ENCODE measurements at places on chromosomes 4 and X. TPM values are rescaled to one million over a fixed set of nuclear protein-coding genes. Genes with fewer than 3 reads are reported as not detected.

GABRB1 gene
- 0.18 TPM for total RNA-seq

EGFL6 gene
- total RNA-seq = 1.00 TPM

FAM156A gene
- total RNA-seq = 8.8 TPM

PRRG1 gene
- 11.1 TPM for total RNA-seq

SPIN2B gene
- total RNA-seq = 8.1 TPM

PGRMC2 gene
- 23.0 TPM for total RNA-seq

YY2 gene
- total RNA-seq = 1.00 TPM

PJA1 gene
- 30.5 TPM for total RNA-seq

GAB3 gene
- 5.0 TPM for total RNA-seq

ITM2A gene
- 0.14 TPM for total RNA-seq

DCAF8L2 gene
- under 0.01 TPM for total RNA-seq

MAGEC1 gene
- total RNA-seq = under 0.01 TPM

XK gene
- total RNA-seq = under 0.01 TPM

DYNLT3 gene
- 47.8 TPM for total RNA-seq

STK32B gene
- total RNA-seq = 3.3 TPM

PRSS12 gene
- total RNA-seq = 34.1 TPM

GRID2 gene
- total RNA-seq = not detected

TBX22 gene
- total RNA-seq = not detected

ETDB gene
- not detected for total RNA-seq

NHSL2 gene
- total RNA-seq = 0.28 TPM

MBTPS2 gene
- 6.7 TPM for total RNA-seq

LAMTOR3 gene
- total RNA-seq = 19.5 TPM

ABLIM2 gene
- 0.14 TPM for total RNA-seq

FGG gene
- 0.09 TPM for total RNA-seq

POU3F4 gene
- total RNA-seq = not detected

ARMCX5 gene
- total RNA-seq = 18.0 TPM

RHOXF2 gene
- total RNA-seq = not detected

INTU gene
- 5.7 TPM for total RNA-seq

GAGE12H gene
- total RNA-seq = not detected

CYSLTR1 gene
- total RNA-seq = not detected

GBA3 gene
- not detected for total RNA-seq

HSFX2 gene
- total RNA-seq = 0.14 TPM

PRDM8 gene
- total RNA-seq = 2.8 TPM

NLGN3 gene
- total RNA-seq = 0.18 TPM

GUCY1B1 gene
- 6.3 TPM for total RNA-seq

MAMLD1 gene
- total RNA-seq = 0.85 TPM

NUDT6 gene
- total RNA-seq = 6.2 TPM

STOX2 gene
- total RNA-seq = 3.4 TPM

PFKFB1 gene
- under 0.01 TPM for total RNA-seq

ASMT gene
- not detected for total RNA-seq

CPLX1 gene
- not detected for total RNA-seq

ZNF711 gene
- 0.37 TPM for total RNA-seq

DCAF4L1 gene
- total RNA-seq = 0.09 TPM

ESX1 gene
- total RNA-seq = not detected

ZCCHC12 gene
- total RNA-seq = under 0.01 TPM

ATOH1 gene
- total RNA-seq = not detected

CXCL8 gene
- 29.5 TPM for total RNA-seq

ADAM29 gene
- total RNA-seq = under 0.01 TPM

NAT8L gene
- total RNA-seq = 0.09 TPM

RPL10 gene
- 2,454 TPM for total RNA-seq

TRMT10A gene
- total RNA-seq = 7.4 TPM

SLITRK2 gene
- total RNA-seq = not detected

GPR143 gene
- total RNA-seq = not detected

PDE5A gene
- total RNA-seq = 134 TPM

HPGDS gene
- total RNA-seq = not detected

CD38 gene
- total RNA-seq = 0.14 TPM

ADGRG4 gene
- not detected for total RNA-seq

All from smooth muscle cell of bladder (primary cell).